Transverse colon (tissue), 4 donors: ENCODE measurements at places on chromosomes 7 and 10. TPM values are rescaled to one million over a fixed set of nuclear protein-coding genes. Genes with fewer than 3 reads are reported as not detected.

The SPDYE1 gene
- not detected for total RNA-seq

The TCTN3 gene
- 25.5 TPM for total RNA-seq

The RNF148 gene
- 0.96 TPM for total RNA-seq

GRCh38 chr10:70130878-70131559 lies 1.6 kb downstream of the AIFM2 start:
- no peak for DNase-seq

GRCh38 chr7:131873581-131873980 lies 317.2 kb upstream of the PODXL start:
- DNase-seq, result no peak

GRCh38 chr7:18117482-18117881 lies 89.8 kb upstream of the PRPS1L1 start:
- DNase-seq, result no peak

- DNase-seq, result no peak
These were observed 91.2 kb downstream of the SFMBT2 start for GRCh38 chr10:7319632-7320031.

DNA sequence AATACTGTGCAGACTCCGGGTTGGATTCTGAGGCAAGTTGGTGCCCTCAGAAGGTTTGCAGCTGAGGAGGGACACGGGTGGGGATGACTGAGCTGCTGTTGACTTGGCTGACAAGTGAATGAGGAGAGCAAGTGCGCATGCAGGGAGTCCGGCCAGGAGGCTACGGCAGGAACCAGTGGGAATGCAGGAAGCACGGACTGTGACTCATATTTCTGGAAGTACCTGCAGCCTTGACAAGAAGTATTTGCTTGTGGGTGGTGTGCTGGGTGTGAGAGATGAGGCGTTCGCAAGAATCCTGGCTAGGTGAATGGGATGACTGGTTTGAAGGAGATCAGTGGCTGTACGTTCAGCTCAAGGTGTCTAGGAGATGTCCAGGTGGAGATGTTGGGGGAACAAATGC lies 30.8 kb upstream of the FXYD4 start:
- DNase-seq, result no peak

GRCh38 chr10:122767621-122768388 lies 68.2 kb upstream of the C10orf120 start:
- no peak for DNase-seq

The MKRN1 gene
- total RNA-seq, result 182 TPM

DNA sequence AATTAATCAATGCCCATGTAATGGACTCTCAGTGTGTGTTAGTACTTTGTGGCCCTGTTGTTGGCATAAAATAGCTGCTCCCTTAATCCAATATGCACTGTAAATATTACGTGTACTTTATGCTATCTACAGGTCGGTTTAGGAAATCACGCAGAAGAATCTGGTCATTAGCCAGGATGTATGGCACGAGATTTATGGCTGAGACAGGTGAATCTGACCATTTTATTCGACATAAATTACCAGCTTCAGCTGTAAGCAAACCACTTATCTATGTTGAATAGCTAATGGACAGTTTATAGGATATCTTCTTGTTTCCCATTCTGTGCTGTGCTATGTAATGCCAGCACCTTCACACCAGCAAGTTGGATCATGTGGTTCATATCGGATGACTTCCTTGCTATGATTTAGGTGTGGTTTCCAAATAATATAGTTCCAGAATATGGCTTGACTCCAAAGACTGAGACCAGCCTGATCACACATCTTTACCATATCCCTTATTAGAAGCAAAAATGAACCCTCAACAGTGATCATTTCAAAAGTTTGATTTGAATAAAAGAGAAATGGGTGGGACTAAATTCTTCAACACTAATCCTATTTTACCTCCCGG lies 301.4 kb downstream of the AHR start:
- DNase-seq, result no peak

- DNase-seq, result no peak
These were observed 70.9 kb upstream of the AMPH start for GRCh38 chr7:38702002-38702535.

GRCh38 chr7:111990643-111991042 lies 215.6 kb downstream of the DOCK4 start:
- DNase-seq, result no peak

GRCh38 chr7:117427258-117427701 lies at the start of gene ASZ1:
Gene ASZ1 (minus strand): TSS chr7:117427493. CDS start chr7:117427460, 33 bp downstream.
- DNase-seq, result no peak

DNA sequence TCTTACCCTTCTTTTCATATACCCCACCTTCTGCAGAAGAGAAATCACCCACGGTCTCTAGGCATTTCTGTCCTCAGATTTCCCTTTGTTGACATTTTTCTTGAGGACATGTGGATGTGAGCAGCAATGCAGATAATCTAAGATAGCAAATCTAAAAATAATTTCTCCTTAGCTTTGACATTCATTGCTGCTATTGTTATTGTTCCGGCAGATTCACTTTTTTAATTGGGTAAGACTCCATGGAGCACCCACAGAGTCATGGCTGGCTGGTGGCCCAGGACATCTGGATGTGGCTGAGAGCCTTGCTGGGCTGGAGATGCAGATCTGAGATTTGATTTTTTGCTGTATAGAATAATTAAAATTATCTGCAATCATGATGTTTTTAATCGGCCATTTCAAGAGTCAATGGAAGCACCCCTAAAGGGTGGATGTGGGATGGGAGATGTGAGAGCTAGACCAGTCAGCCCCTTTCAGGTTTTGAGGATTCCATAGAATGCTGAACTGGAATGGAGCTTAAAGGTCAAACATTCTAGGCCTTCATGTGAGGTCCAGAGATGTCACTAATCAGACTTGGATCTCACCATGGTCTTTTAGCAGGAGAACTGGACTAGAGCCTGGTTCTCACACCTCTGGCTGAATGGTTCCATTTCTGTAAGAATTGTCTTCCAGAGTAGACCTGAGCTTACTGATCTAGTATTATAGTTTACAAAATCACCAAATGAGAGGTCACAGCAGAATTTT lies 37.5 kb downstream of the TAS2R41 start:
- no peak for DNase-seq

DNA sequence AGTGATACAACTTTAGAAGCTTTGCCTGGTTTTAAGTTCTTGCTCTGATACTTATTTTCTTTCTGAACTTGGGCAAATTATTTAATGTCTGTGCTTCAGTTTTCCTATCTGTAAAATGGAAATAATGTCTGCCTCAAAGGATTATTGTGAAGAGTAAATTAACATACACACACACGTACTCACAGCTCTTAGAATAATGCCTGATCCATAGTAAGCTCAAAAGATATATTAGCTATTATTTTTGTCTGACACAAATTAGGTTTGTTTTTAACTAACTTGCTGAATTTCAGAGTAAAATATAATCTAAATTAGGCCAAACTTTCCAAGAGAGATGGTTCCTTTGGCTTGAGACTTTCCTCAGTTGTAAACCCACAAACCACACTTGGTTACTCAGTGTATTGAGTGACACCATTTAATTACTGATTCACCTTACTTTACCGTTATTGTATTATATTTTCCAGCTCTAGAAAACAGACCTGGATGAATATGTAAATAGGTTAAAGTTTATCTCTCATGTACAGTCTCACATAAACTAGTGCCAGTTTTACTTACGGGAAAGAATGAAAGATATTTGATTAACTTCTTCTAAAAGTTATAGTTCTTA lies 50.4 kb downstream of the VTI1A start:
- no peak for DNase-seq

The PIP gene
- not detected for total RNA-seq

The CACNB2 gene
- total RNA-seq, result 17.5 TPM

GRCh38 chr7:135251496-135252391 lies 18.1 kb downstream of the STRA8 start:
- DNase-seq, result no peak

DNA sequence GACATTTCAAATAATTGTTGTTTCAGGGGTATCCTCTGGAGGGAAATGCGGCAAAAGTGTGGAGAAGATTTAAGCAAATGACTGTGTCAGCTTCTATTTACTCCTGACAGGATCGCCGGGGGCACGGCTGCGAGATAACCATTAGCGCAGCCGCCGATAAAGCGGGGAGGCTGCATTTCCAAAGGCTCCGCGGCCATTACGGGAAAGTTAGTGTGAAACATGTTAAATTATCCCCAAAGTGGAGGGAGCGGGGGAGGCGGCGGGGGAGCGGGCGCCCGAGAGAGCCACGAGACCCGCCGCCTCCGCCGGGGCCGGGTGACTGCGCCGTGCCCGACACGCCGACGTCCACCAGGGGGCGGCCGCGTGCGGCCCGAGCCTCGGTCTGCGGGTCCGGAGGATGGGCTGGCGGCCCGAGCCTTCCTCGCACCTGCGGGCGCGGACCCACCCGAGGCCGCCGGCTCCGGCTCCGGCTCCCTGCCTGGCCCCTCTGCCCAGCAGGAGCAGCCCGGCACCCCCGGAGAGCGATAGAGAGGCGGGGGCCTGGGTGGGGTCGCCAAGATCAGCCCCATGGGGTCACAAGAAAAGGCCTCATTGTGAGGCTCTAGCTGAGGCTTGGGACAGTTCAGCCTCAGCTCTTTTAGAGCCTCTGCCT lies 74.4 kb upstream of the PAX2 start:
- DNase-seq, result peak; percentile 27

The MMRN2 gene
- 7.4 TPM for total RNA-seq

DNA sequence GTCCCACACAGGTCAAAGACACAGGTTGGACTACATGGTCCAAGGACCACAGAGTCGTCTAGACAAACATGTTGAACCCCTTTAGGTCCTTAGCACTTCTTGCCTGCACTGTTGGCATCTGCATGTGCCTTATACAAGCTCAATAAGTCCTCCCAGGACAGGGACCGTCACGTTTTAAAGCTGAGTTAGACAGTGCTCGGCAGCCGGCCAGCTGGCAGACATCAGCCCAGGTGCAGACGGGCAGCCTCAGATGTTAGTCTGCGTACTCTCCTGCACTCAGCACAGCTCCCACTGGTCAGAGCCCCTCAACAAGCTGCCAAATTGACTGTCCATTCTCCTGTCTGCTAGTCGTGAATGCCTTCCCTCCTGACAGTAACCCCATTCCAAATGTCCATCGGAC lies 34.9 kb downstream of the PARP12 start:
- DNase-seq, result no peak

GRCh38 chr7:156034397-156034796 lies 222.1 kb upstream of the SHH start:
- DNase-seq, result no peak

The ITGB8 gene
- total RNA-seq, result 8.9 TPM

The TIMM23B gene
- total RNA-seq, result 41.4 TPM

DNA sequence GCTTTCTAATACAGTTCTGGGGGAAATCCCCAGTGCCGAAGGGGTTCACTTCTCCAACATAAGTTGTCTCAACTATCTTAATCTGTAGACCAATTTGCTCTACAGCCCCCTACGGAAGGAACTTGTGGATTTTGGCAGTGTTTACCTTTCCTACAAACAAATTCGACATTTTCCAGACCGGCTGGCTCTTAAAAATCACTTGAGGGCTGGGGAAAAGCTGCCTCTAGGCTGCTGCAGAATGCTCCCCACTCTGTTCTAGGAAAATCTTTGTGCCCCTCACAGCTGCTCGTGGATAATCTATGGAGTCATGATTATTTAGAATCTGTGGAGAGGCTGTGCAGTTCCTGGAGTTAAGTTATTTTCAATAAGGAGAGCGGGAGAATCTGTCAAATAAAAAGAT lies 474.6 kb upstream of the FZD8 start:
- DNase-seq, result no peak

DNA sequence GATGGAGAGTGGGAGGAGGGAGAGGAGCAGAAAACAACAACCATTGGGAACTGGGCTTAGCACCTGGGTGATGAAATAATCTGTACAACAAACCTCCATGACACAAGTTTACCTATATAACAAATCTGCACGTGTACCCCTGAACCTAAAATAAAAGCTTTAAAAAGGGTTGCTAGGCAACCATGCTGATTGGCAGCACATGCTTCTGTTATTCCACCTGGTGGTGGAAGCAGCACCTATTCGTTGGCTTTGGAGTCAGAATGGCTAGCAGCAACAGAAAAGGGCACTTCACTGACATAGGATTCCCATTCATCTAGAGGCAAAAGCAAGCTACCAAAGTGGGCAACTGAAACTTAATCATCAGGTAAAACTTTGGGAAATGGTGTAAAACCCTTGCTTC lies 57.1 kb downstream of the RELN start:
- no peak for DNase-seq
